ENCODE measurements at places on chromosomes 11 and 22. TPM values are rescaled to one million over a fixed set of nuclear protein-coding genes. Genes with fewer than 3 reads are reported as not detected.
A peak's percentile ranks its signal among the peaks of the same experiment; 100 is the strongest.

- no peak for DNase-seq
- no peak overlapping the region for H3K27ac ChIP-seq
- H3K4me1 ChIP-seq: peaks cover 10% of the 10 kb centered on the region
- H3K36me3 ChIP-seq: peaks cover 14% of the 10 kb centered on the region
- peaks cover 7% of the 10 kb centered on the region for H3K27me3 ChIP-seq
Observed at GRCh38 chr11:45182902-45183301, 36.5 kb downstream of the PRDM11 start.

- no peak overlapping the region for H3K27ac ChIP-seq
- no peak for DNase-seq
- no peaks in the 10 kb centered on the region for H3K27me3 ChIP-seq
Observed at GRCh38 chr22:44815099-44816070, 63.0 kb downstream of the ARHGAP8 start.

DNA sequence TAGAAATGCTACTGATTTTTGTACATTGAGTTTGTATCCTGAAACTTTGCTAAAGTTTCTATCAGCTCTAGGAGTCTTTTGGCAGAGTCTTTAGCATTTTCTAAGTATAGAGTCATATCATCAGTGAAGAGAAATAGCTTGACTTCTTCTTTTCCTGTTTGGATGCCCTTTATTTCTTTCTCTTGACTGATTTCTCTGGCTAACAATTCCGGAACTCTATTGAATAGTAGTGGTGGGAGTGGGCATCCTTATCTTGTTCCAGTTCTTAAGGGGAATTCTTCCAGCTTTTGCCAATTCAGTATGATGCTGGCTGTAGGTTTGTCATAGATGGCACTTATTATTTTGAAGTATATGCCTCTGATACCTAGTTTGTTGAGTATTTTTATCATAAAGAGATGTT, 197.7 kb downstream of the AASDHPPT start:
- no peaks in the 10 kb centered on the region for H3K36me3 ChIP-seq
- no peaks in the 10 kb centered on the region for H3K27me3 ChIP-seq
- H3K4me1 ChIP-seq: no peaks in the 10 kb centered on the region

- peaks cover 17% of the 10 kb centered on the region for H3K4me1 ChIP-seq
- peak; percentile 15 for DNase-seq
- no peak overlapping the region for H3K4me3 ChIP-seq
- no peak overlapping the region for H3K27ac ChIP-seq
Observed at GRCh38 chr22:22110548-22111266, 128.1 kb upstream of the TOP3B start.

- DNase-seq: no peak
- H3K27ac ChIP-seq: peak overlapping the region; percentile 80
- peaks cover 27% of the 10 kb centered on the region for H3K4me1 ChIP-seq
- no peaks in the 10 kb centered on the region for H3K27me3 ChIP-seq
- H3K4me3 ChIP-seq: peak overlapping the region; percentile 64
Observed at GRCh38 chr22:50525858-50526107, 385 bp upstream of the SCO2 start.

- H3K4me1 ChIP-seq: no peaks in the 10 kb centered on the region
- no peaks in the 10 kb centered on the region for H3K27me3 ChIP-seq
- H3K36me3 ChIP-seq: peaks cover 47% of the 10 kb centered on the region
- H3K27ac ChIP-seq: no peak overlapping the region
- no peak for DNase-seq
- no peak overlapping the region for H3K4me3 ChIP-seq
Observed at GRCh38 chr11:498297-499181, 8.5 kb downstream of the RNH1 start.

GRCh38 chr22:42623756-42624441, 9.2 kb upstream of the POLDIP3 start:
- H3K27ac ChIP-seq: no peak overlapping the region
- H3K4me1 ChIP-seq: no peaks in the 10 kb centered on the region
- H3K27me3 ChIP-seq: no peaks in the 10 kb centered on the region

Gene BTBD18
- not detected for total RNA-seq

Gene HTR3A
- total RNA-seq: not detected

Gene NRXN2
- total RNA-seq: 0.55 TPM

Gene SOX6
- not detected for total RNA-seq

Gene FAM181B
- total RNA-seq: not detected

All from CD8-positive, alpha-beta memory T cell (primary cell).